ENCODE measurements at places on chromosomes 2 and 18.

DNA sequence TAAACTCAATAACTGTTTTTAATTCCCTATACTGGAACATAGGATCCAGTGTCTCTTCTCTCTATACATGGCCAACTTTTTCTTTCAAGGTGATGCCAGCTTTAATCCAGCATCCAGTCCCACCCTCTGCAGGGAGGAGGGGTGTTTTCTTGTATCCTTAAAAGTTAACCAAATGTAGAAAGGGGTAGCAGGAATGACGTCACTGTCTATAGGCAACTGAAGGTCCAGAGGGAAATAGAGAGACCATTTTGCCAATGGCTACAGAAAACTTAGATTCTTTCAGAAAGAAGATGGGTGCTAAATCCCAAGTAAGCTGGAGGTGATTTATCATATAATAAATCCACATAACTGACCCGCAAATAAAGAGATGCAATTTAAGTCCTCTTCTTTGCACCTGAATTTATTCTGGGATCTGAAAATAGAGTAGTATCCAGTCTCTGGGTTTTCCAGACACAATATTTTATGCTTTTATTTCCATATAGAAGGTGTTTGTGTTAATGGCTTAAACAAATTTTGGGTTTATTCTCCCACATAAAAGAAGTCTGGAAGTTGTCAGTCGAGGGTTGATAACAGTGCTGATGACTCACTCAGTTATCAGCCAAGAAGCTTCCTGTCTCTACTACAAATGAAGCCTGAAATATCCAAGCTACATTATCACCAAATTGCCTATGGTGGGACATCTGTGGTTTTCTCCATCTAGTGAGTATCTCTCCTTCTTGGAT is 5.7 kb upstream of the DNER start:
- no peak for DNase-seq

DNA sequence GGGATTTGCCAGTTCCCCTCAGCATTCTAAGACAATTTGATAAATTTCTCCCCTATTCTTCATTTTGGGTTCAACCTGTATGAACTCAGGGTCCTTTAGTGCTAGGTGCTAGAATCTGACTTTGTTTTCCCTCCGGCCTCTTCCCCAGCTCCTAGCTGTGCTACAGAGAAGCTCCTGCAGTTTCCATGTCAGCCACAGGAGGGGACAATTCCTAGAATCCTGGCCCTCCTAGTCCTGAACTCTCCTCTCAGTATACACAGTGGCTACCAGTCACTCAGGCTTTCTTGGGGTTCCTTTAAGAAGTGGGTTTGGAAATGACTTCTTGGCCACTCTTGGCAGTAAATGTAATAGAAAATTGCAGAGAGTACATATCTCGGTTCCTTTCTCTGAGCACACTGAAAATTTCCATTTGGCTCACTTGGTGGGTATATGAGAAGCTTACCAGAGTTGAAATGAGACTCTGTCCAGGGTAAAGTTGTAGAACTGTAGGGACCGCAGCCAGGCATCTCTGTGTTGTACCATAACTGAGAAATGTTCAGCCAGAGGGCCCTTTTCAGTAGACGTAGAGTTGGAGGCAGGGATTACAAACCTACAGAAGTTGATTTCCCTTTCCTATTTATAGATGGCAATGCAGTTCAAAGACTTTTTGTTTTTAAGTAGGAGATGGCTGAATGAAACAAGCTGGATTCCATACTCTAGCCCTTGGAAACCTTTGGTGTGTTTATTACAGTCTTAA is 5.0 kb upstream of the CHST10 start:
- no peak for DNase-seq

GRCh38 chr2:169343202-169343601 is 19.1 kb downstream of the LRP2 start:
- no peak for DNase-seq

GRCh38 chr2:8644605-8645175 is 37.2 kb upstream of the ID2 start:
- peak; percentile 16 for DNase-seq

GRCh38 chr2:196566961-196567666 is 72.4 kb upstream of the CCDC150 start:
- DNase-seq, result no peak

DNA sequence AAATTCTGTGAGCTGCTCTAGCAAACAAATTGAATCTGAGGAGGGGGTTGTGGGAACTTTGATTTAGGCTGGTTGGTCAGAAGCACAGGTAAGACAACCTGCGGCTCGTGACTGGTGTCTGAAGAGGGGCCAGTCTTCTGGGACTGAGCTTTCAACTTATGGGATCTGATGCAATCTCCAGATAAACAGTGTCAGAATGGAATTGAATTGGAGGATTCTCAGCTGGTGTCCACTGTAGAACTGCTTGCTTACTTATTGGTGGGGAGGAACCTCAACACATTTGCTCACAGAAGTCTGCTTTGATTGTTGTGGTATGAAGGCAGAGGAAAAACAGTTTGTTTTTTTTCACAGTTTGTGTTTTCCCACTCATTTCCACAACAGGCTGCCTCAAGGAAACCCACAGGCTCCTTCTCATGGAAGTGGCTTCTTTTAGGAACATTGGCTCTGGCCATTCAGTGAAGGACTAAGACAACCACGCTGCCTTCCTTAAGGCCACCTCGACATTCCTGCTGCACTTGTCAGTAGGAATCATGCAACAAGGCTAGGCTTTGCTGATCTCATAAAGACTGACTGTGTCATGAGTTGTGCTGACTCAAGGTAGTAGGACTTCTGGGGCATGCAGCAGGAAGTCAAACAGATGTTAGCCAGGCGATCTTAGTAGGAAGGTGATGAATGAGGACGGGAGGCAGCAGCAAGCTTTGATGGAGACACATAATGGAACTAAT is 104.7 kb downstream of the TSN start:
- DNase-seq, result no peak

- no peak for DNase-seq
Measured at GRCh38 chr2:118322406-118322805, 234.1 kb downstream of the INSIG2 start.
